IMR-90 (cell line): ENCODE measurements at places on chromosomes 6 and 20. TPM values are rescaled to one million over a fixed set of nuclear protein-coding genes. Genes with fewer than 3 reads are reported as not detected.

DNA sequence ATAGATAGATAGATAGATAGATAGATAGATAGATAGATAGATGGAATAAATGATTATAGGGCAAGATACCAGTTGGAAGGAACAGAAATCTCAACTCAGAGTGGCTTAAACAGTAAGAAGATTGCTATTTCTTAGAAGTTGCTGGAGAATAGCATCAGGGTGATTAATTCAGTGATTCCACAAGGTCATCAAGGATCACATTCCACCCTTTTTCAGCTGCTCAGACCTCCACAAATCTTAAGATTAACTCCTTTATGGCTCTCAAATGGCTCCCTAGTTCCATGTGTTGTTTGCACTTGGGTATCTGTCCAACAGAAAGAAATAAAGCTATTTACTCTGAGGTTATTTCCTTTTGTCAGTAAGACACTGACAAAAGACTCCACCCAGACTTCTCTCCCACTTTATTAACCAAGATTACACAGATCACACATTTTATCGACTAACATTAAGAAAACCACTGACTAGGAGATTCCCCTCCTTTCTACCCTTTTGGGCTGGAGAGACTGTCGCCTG is 68.3 kb upstream of the KIF16B start:
- no peak overlapping the region for H3K27ac ChIP-seq
- no peak for DNase-seq
- H3K4me3 ChIP-seq, result no peak overlapping the region
- no peaks in the 10 kb centered on the region for H3K4me1 ChIP-seq
- H3K27me3 ChIP-seq, result no peaks in the 10 kb centered on the region; the same call in 1 of the 2 replicates
- no peaks in the 10 kb centered on the region for H3K36me3 ChIP-seq

DNA sequence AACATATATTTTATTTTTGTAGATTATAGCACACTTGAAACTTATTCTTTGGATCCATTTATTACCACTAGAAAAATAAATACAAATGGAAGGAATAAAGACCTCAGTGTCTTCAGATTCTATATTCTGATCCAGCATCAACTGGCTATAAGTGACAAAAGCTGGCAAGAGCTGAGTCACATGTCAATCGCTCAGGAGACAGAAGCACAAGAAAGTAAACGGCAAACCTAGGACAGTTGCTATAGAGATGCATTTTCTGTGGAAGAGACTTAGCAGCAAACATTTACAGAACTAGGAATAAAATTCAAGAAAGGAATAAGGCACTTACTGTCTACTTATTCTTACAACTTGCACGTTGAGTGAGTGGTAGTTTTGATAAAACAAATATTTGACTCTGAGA is 230.4 kb downstream of the CLVS2 start:
- no peaks in the 10 kb centered on the region for H3K27me3 ChIP-seq
- H3K4me3 ChIP-seq, result no peak overlapping the region

GRCh38 chr6:93047033-93047432 is 372.3 kb downstream of the EPHA7 start:
- H3K27me3 ChIP-seq, result no peaks in the 10 kb centered on the region
- no peaks in the 10 kb centered on the region for H3K36me3 ChIP-seq
- DNase-seq, result no peak
- H3K4me3 ChIP-seq, result no peak overlapping the region
- no peak overlapping the region for H3K27ac ChIP-seq

GRCh38 chr20:46870041-46870440 is 24.6 kb upstream of the EYA2 start:
- H3K4me1 ChIP-seq, result no peaks in the 10 kb centered on the region
- H3K4me3 ChIP-seq, result no peak overlapping the region
- H3K27ac ChIP-seq, result no peak overlapping the region
- H3K36me3 ChIP-seq, result no peaks in the 10 kb centered on the region
- DNase-seq, result no peak

GRCh38 chr6:10550764-10551163 is 29.6 kb downstream of the GCNT2 start:
- no peak for DNase-seq
- H3K4me1 ChIP-seq, result 0 out of 2 replicates have a peak, but pooled peaks cover 3% of the 10 kb centered on the region
- no peaks in the 10 kb centered on the region for H3K27me3 ChIP-seq
- no peak overlapping the region for H3K27ac ChIP-seq

DNA sequence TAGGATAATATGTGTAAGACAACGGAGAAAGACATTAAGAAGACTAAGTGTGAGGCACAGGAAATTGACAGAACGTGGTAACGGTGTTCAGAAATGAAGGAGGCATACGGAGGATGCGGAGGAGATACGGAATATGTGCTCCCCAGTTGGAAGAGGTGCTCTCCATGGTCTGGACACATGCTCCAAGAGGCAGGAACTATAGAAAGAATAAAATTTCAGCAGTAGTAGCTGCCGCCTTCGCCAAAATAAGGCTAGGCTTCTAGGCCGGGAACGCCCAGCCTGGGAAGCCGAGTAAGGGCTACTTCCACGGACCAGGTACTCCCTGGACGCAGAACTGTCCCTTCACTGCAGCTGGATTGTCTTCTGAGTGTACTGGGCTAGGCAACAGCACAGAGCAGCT is 7.4 kb downstream of the MAFB start:
- H3K4me1 ChIP-seq, result no peaks in the 10 kb centered on the region; the same call in 1 of the 2 replicates
- peaks cover 63% of the 10 kb centered on the region for H3K27me3 ChIP-seq
- no peak for DNase-seq
- no peak overlapping the region for H3K27ac ChIP-seq
- no peak overlapping the region for H3K4me3 ChIP-seq
- no peaks in the 10 kb centered on the region for H3K36me3 ChIP-seq

GRCh38 chr20:52031206-52031562 is 160.4 kb downstream of the ZFP64 start:
- peak overlapping the region; percentile 96 for H3K27ac ChIP-seq
- peaks cover 17% of the 10 kb centered on the region for H3K4me1 ChIP-seq
- H3K36me3 ChIP-seq, result no peaks in the 10 kb centered on the region
- H3K27me3 ChIP-seq, result no peaks in the 10 kb centered on the region

GRCh38 chr6:1622851-1623768 is 13.4 kb downstream of the FOXC1 start:
- no peak overlapping the region for H3K27ac ChIP-seq
- peaks cover 9% of the 10 kb centered on the region for H3K4me1 ChIP-seq
- peaks cover 2% of the 10 kb centered on the region for H3K27me3 ChIP-seq

Gene MAS1
- not detected in 2 replicates for total RNA-seq

Gene BMP2
- total RNA-seq, result 0.18 and 0.28 TPM in 2 replicates

Gene VEGFA
- total RNA-seq, result 156 and 190 TPM in 2 replicates

Gene MUC22
- not detected in 2 replicates for total RNA-seq
